Prostate gland (tissue), 2 donors: ENCODE measurements at places on chromosomes 4 and X.
A peak's percentile ranks its signal among the peaks of the same experiment; 100 is the strongest.

- DNase-seq, result no peak
These were observed 404.6 kb upstream of the FAT1 start for GRCh38 chr4:187128222-187128621.

DNA sequence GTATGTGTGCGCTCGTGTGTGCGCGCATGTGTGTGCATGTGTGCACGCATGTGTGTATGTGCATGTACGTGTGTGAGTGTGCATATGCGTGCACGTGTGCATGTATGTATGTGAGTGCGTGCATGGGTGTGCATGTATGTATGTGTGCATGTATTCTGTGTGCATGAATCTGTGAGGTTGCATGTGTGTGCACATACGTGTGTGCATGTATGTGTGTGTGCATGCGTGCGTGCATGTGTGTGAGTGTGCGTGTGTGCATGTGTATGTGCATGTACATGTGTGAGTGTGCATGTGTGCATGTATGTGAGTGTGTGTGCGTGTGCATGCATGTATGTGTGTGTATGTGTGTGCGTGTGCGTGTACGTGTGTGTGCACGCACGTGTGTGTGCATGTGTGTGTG, 241.5 kb downstream of the SHOX start:
- DNase-seq, result no peak

DNA sequence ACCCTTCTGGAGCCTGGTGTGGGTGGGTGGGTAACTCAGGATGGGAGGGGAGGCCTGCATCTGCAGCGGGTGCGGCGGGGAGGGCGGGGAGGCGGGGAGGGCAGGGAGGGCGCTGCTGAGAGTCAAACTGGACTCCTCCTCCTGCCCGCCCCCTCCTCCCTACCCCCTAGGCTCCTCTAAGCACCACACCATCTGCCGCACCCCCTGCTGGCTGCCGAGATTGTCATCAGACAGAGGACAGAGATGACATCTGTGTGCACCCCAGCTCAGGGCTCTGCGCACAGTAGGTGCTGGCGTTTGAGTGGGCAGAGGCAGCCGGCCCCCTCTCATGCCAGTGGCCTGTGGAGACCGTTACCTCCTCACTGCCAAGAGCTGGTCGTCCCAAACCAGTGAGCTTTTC, 10.6 kb upstream of the HMX1 start:
- DNase-seq, result no peak

GRCh38 chr4:111028795-111029194, 405.9 kb upstream of the PITX2 start:
- no peak for DNase-seq

DNA sequence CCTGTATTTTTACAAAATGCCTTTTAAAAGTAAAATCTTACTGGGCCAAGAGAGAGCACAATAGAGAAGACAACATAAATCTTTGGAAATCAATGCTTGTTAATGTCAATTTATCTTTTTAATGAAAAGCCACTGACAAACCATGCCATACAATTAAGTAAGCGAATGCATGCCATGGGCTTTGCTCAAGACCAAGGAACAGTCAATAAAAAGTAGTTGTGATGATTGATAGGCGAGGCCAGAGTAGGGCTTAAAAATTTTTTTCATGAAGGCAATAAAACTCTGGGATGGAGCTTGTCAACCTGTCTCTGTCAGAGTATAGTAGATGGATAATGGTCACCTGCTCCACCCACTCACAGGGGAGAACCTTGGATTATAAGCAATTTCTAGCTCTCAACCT, 17.5 kb upstream of the GPM6B start:
- DNase-seq, result no peak

DNA sequence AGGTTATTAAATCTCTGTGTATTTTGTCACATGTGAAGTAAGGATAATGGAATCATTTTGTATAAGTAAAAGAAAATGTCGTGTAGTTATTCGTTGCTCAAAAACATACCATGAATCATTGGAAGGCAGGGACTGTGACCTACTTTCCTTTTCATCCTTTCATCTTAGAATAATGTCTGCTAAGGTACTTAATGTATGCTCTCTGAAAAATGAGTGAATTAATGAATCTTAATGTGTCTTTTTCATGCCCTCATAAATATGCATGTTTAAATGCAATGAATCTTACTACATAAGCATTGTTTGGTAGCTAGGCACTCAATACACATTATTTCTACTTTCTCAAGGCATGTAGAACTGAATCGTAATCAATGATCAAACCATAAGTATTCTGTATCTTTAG, 343.9 kb downstream of the MAGEB5 start:
- no peak for DNase-seq

GRCh38 chrX:46704767-46705386, 54.0 kb downstream of the SLC9A7 start:
- no peak for DNase-seq

GRCh38 chrX:119407681-119408080, 8.5 kb downstream of the SLC25A43 start:
- DNase-seq, result no peak

DNA sequence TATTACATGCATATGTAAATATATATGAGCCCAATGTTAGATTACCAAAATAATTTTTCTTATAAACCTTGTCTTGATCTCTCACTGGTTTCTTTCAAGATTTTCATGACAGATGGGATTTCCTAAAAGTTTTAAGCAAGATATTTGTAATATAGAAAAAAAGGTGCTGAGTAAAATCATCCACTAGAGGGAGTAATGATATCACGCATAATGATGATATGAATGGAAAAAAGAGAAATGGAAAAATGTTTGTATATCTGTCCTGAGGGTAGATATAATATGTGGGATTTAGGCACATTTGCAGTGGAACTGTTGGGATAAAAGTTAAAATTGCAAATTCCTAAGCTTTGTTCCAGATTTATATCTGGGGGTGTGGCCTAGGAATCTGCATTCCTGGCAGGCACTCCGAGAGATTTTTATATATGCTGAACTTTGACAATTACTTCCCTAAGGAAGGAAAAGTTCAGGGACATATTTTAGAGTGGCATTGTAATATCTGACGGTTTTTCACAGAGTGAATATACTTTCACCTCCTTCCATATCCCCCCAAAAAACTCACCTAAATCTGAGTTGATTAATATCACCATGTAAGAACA, 60.5 kb downstream of the TMA16 start:
- no peak for DNase-seq

GRCh38 chrX:66676413-66676812, 37.5 kb upstream of the EDA2R start:
- no peak for DNase-seq

DNA sequence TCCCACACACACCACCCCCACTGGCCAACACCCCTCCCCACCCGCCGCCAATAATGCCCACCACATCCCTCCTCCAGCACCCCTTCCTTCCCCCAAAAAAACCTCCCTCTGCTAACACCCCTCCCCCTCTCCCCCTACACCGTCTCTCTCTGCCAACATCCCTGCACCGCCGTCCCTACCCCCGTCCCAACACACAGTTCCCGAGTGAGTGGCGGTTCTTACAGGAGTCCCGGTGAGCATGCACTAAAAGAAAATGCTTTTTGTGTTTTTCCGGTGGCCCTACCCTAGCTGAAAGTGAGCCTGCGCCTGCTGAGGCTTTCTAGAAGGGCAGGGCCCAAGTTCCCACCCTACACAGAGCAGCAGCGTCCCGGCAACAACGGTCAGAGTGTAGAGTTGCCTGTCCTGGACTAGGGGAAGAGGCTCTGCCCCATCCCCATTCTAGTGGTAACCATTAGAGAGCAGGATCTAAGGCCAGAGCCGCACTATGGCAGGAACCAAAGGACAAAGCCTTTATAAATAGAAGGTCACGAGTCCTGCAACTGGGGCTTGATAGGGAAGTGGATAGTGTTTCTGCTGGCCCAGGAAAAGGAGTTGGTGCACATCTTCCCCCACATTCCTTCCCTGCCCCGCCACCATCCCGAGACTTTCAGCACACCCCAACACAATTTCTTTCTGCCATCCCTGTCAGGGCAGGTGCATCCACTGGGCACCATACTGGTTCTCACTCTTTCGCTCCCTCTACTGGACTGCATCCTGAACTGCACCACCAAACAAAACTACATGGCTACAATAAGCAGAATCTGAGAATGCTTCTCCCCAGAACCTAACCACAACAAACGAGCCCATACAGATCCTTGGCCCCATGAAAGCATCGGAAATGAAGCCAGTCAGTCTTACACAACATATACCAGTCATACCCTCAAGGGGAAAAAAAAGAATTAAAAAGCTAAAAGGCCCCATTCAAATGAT, 78.1 kb upstream of the PAGE3 start:
- no peak for DNase-seq

DNA sequence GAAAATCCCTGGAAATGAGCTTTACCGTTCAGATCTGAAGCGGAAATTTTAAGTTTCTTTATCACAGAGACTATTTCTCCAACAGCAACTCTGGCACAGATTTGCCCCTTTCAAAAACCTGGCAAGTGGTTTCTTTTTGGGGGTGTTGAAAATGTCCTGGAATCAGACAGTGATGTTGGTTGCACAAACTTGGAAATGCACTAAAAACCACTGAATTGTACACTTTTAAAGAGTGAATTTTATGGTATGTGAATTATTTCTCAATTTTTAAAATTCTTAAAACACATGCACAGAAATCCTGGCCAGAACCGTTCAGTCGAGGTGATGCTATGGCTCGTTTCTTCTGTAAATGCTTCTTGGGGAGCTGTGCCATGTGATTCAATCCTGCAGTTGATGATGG, 121.2 kb upstream of the RBPJ start:
- no peak for DNase-seq

DNA sequence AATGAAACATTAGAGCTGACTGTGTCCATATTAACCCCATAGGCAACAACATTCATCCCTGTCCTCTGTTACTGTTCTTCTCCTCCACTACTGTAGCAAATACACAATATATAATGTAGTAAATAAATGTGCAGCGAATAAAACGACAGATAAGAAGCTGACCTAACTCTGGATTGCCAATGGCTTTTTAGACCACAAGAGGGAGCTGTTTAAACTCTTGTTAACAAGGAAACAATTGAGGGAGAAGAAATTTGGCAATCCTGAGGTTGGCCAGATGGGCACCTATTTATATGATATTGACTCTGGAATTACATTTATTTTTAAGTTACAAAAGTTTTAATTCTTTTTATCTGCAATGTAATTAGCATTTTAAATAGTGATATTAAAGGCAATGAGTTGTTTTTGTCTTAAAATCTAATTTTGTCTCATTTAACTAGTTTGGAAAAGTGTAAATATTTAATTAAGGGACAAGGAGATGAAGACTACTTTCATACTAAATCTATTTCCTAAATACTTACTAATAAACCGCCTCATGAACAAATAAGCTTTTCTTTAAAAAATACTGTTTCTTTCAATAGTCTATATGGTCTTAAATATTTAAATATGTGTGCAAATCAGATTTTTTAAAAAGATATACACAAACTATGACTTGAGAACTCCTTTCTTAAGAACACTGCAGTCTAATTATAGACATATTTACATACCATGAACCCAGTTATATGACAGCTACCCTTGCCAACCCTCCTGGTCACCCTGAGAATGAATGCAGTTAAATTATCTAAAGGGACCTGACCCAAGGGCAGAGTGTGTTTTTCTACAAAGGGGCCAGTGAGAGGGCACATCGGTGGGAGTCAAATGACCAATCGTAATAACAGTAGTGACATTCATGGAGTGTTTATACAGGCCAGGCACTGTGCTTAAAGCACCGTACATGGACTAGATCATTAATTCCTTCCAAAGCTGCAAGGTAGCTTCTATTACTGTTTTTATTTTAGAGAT, 52.9 kb upstream of the HPF1 start:
- DNase-seq, result peak; percentile 66

GRCh38 chr4:111453216-111453615, 692.0 kb upstream of the FAM241A start:
- DNase-seq, result no peak

- peak; percentile 83 for DNase-seq
These were observed 163.3 kb upstream of the PRDX4 start for GRCh38 chrX:23503835-23504539.

DNA sequence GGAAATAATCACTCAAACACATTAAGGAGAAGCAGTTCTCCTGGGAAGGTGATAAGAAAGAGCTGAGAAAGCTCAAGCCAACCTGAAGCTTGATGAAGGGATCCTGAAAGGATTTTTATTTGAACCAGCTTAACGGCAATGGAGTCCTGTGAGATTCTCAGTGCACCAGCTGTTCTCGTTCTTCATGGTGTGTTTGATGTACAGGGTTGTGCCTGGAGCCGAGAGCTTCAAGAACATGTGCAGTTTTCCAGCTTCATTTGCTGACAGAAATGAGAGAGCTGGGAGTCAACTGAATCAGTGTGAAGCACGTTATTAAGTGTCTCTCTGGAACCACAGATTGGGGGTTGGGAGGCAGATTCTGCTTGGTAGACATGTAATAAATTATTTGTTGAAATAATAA, 115.7 kb downstream of the ANKRD50 start:
- no peak for DNase-seq

DNA sequence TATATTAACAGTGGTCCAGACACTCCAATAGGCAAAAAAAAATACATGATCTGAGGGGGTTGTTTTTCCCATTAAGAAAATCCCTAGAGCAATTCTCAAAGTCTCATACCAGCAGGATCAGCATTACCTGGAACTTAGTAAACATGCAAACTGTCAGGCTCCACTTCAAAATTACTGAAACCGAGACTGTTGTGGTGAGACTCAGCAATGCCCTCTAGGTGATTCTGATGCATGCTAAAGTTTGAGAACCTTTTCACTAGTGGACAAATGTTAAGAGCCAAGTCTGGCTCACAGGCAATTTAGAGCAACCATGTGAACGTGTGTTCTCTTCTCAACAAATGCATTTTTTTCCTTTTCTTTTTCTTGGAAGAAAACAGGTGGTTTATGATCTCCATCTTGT, 30.2 kb downstream of the NEK1 start:
- DNase-seq, result no peak

- no peak for DNase-seq
These were observed 125.3 kb downstream of the SCFD2 start for GRCh38 chr4:53240573-53240972.

- DNase-seq, result no peak
These were observed 213.4 kb downstream of the IL15 start for GRCh38 chr4:141849778-141850177.

GRCh38 chrX:48466696-48467095, 3.4 kb downstream of the SLC38A5 start:
- no peak for DNase-seq

GRCh38 chr4:36979533-36979932, 265.0 kb upstream of the NWD2 start:
- DNase-seq, result no peak

- DNase-seq, result no peak
These were observed 30.6 kb downstream of the PTTG2 start for GRCh38 chr4:37990731-37991245.

- no peak for DNase-seq
These were observed 41.7 kb downstream of the KDM6A start for GRCh38 chrX:44914532-44915198.
